ENCODE measurements at places on chromosomes 16 and 17.

DNA sequence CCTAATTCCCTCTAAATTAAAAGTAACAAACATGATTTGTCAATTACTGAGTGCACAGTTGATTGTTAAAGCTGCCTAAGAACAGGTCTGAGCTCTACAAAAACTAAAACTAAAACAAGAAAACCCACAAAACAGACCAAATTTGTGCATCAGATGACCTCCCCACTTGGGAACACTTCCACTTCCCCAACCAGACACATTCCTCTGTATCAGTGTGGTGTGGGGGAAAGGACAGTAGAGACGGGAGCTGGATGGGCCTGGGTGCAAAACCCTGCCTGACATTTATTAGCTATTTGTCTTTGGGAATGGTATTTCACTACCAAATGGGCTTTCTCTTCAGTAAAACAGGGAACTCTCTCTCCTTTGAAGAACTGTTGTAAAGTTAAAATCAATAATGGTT is 29.8 kb downstream of the STAT3 start:
- no peak for DNase-seq

GRCh38 chr16:73021866-73022495 is 25.9 kb downstream of the ZFHX3 start:
- DNase-seq, result no peak

DNA sequence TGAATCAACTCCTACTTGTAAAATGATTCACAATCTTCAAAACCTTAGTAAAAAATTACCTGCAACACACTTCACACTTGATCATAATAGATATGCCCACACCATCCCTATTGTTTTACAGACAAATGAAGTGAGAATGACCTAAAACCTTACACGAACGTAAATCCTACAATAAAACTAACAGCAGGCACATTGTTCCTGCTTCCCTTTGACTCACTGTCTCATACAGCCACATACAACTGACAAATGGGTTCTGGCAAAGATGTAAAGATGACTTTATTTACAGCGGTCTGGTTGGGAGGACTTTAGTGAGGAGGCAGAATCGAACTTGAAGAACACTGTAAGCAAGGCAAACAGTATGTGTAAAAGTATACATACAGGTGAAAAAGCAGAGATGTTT is 188.7 kb downstream of the MYO1D start:
- DNase-seq, result no peak

DNA sequence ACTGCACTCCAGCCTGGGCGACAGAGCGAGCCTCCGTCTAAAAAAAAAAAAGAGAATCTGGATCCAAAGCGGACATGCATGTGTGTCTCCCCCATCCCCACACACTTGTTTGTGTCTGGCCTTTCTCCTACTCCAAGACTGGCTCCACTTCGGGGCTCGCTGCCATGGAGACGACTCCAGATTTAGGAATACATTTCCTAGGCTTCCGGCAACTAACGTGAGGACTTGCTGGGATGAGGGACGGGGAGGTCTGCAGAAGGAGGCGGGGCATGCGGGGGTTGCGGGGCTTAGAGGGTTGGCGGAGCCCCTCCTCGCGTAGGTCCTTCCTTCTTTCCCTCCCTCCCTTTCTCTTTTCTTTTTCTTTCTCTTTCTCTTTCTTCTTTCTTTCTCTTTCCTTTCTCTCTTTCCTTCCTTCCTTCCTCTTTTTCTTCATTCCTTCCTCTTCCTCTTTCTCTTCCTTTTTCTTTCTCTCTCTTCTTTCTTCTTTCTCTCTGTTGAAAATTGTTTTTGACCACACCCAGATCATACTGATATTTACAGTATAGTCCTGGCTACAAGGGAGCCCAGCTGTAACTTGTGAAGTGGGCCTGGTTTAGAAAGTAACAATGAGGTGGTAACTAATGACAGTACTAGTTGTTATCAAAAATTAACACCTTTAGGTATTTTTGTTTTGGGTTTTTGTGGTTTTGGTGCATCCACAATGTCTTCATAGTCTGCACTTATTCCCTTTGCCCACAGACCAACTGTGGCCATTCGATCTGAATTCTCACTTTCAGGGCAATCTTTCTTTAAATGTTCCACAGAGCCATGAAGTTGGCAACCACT is 25.2 kb downstream of the MIS12 start:
- no peak for DNase-seq

- DNase-seq, result no peak
Observed at GRCh38 chr17:19265755-19266154, 28.6 kb downstream of the EPN2 start.

GRCh38 chr16:4651827-4652226 is 27.2 kb downstream of the MGRN1 start:
- no peak for DNase-seq

DNA sequence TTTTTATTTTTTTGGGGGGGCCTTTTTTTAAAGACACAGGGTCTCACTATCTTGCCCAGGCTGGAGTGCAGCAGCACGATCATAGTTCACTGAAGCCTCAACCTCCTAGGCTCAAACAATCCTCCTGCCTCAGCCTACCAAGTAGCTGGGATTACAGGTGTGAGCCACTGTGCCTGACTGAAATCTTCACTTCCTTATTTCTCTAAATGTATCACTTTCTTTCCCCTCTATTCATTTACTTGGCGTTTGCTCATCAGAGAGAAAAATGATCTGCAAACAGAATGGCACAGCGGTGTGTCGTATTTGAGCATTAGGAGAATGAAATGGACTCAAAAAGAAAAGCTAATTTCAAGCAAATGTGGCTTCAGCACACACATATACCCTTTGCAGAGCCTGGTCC is 44.3 kb upstream of the CDH5 start:
- no peak for DNase-seq

DNA sequence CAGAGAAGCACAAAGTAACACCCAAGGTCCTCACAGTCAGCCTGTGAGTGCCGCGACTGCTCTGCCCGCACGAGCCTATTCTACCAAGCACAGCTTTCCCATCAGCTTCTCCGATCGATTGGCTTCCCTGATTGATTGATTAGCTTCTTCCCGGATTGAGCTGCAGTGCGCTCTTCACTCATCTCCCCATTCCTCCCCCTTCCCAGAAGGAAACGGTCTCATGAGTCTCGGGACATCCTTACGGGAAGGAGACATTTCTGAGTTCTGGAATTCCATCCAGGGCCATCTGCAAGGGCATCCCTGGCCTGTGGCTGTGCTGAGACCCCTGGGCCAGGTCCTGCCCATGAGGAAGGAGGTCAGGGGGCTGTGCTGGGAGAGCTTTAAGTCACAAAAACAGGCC is 18.0 kb downstream of the PIEZO1 start:
- DNase-seq, result no peak

DNA sequence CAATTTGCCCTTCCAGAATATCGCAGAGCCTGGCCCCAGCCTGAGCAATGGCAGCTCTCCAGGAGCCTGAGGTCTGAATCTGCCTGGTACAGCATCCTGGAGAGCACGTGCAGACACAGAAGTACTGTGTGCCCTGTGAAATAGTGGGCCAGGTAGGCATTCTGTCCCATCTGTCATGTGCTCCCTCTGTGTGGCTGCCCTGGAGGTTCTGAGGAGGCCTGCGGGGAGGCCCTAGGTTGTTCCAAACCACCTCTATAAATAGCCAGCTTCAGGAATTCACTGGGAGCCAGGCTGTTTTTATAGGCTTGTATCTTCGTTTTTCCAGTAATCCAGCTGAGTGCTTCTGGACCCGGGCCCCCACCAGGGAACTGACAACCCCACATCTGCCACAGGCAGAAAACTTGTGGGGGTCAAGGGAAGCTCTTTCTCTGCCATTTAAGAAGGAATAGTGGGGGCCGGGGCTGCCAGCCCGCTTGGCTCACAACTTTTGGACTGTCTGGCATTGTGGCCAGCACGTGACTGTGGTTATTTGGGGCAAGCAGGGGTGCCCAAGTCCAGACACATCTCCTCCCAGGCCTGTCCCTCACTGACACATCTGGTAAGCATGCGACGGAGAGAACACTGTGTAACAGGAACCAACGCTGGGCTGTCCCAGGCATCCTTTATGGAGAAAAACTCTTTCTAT is 356.3 kb upstream of the TNRC6C start:
- no peak for DNase-seq

DNA sequence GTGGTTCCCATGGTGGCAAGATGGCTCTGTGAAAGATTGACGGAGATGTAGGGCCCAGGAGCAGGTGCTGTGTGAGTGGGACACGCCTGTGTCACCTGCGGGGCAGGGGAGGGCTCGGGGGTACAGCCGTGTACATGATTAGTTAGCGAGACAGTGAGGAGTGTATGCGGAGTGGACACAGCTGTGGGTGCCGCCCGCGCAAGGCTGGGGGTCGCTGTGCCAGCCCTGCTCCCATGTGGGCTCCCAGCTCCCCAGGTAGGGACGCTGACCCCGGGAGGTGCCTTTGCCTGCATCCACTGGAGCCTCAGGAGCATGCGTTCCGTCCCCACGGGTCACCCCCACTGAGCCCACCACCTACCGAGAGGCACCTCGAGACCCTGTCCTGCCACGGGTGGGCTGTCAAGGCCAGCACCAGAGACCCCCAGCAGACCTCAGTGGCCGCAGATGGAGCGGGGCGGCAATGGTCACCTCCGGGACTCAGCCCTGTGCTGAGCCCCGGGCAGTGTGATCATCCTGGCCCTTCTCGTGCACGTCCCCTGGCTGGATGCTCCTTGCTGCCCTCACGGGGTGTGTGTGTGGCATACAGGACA is 7.4 kb downstream of the CAPN15 start:
- no peak for DNase-seq
